Stimulated activated naive CD8-positive, alpha-beta T cell treated with anti-CD3 and anti-CD28 coated beads, Interleukin-15, amount 100 ng/mL, for 72 hours (primary cell): ENCODE measurements at places on chromosomes 5 and 9.

DNA sequence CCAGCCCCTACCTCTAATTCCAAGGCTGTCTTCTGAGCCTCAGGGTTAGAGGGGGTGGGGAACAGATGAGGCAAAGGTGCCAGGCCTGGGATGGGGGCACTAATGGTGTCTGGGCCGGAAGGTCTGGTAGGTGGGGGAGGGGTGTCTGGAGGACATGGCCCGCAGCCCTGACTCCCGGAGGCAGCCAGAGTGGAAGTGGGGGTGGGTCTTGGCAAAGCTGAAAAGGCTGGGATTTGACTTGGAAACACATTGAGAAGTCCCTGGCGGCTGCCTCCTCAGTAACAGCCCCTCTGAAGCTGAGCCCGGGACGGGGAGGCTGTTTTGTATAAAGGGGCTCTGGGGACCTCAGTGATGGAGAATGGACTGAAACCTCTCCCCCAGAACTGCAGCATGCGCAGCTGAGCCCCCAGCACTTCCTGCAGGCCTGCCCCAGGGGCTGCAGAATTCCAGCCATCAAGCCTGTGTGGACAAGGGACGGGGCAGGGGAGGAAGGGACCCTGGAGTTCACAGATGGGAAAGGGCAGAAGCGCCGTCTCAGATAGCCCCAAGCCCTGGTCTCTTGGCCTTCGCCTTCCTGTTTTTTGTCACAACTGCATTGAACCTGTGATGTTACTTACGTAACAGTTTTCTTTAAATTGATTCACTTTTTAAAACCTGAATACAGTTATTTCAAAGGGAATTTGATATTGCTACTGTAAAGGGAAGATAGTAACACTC, 49.3 kb upstream of the SYNPO start:
- DNase-seq, result no peak

DNA sequence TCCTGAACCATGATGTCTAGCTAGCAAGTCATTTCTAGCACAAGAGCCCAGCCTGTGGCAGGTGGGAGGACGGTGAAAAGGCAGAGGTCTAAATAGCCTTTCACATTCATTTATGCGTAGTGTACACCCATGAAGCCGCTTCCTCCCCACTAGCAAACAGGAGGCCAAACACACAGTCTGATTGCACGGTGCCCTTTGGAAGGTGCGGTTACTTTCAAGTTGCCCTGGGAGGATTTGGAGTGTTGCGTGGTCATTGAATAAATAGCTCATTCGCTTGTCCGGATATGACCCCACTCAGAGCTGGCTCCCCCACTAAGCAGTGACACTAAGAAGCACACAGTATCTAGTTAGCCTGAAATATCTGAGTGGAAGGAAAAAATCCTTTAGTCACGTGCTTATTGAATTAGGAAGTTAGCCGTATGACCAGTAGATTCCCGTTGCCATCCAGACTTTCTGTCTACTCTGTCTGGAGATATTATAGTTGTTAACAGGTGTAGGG, 664 bp upstream of the ARSB start:
- DNase-seq, result peak; percentile 80

- no peak for DNase-seq
Observed at GRCh38 chr5:151085517-151086041, 4.7 kb upstream of the TNIP1 start.

- no peak for DNase-seq
Observed at GRCh38 chr9:11749396-11749795, 943.8 kb upstream of the TYRP1 start.

DNA sequence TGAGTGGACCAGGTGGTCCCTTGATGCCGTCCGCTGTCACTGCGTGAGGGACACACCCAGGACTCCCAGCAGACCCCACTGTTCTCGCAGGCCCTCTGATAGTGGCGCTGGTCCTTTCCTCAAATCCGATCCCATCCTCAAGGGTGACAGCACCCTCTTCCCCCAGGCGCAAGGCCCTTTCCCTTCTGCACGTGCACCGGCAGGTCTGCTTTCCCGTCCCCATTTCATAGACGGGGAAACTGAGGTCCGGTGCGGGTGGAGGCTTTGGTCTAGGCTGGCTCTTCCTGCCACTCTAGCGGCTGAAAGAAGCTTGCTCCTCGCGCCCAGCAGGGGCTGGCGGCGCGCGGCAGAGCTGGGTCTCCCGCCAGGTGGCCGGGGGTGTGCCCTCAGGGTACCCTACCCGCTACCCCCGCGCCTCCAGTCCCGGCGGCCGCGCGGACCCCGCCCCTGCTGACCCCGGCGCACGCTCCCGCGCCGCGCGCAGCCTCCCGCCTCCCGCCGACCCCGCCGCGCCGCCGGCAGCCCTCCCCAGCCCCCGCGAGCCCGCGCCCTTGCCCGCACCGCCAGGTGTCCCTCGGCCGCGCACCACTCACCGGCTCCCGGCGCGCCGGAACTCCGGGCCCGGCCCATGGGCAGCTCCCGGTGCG, 453 bp downstream of the RASGEF1C start:
- DNase-seq, result no peak

GRCh38 chr5:1787472-1788047, 12.1 kb downstream of the MRPL36 start:
- DNase-seq, result no peak

DNA sequence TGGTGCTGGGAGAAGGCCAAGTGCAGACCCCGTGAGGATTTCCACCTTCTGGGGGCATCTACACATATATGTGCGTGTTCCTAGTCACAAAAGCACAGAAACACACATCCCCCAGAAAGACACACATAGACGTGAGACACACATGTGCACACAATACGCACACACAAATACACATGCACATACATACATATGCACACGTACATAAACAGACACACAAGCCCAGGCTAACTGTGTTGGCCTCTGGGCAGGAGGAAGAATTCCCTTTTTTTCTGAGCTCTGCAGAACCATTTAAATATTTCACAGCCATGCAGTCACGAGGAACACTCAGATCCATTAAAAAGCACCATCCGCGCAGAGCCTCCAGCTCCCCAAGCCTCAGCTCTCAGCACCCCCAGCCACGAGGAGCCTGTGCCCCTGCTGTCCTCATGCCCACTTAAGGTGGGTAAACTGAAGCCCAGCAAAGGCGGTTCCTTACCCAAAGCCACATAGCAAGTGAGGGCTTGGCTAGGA, 5.3 kb downstream of the NINJ1 start:
- no peak for DNase-seq

DNA sequence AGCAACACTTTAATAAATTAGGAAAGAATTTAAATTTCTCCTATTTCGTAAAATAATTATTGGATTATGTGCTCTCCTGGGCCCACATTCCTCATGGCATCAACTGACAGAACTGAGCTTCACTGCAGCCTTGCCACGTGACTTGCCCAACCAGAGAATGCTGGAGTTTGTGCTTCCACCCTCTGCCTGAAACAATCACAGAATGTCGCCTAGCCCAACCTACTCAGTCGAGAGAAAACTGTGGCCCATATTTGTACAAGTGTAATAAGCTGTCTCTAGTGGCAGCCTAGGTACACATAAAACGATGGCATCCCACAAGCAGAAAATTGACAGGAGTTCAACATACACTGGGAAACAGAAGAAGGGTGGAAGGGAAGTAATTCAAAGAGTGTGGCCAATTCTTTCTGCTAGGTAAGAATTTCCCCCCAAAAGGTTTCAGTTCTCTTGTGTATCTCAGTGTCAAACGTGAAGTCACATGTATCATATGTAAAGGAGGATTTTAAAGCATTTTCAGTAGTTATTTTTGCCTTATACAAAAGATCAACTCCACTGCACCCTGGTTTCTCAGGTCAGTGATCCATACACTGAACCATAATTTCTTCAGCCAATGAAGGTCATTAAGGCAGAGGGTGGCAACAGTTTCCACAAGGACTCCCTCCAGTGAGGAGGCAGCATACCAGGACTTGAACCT, 41.7 kb downstream of the ZNF608 start:
- DNase-seq, result no peak

- DNase-seq, result no peak
Observed at GRCh38 chr5:148523139-148523538, 131.2 kb downstream of the HTR4 start.

DNA sequence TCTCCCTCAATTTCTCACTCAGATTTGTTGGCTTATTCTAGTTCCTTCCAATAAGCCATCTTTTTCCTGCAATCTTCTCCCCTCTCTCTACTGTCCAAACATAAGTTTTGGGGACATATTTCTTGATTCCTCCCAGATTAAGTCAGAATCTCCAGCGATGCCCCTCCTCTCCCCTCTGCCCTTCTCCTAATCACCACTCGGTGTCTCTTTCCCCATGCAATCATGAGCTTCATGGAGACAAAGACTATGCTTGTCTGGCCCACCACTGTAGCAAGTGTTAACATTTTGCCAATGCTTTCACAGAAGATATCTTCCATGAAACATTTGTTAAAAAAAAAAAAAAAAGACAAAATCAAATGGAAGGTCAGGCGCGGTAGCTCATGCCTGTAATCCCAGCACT, 42.4 kb downstream of the PDE6A start:
- DNase-seq, result no peak

DNA sequence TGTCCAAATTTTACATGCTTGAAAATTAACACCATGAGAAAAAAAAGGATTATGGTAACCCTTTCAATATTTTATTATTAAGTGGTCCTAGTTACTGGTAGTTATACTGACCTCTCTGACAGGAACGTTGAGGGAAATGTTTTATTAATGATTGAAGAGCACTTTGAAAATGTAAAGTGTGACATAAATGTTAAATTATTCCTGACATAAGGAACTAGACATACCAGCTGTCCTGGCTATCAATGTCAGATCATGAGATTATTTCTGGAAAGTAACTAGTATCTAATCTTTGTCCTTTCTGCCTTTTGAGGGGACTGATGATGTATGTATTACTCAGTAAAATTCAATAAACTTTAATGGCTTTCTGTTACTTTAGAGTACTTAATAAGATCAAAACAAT, 1538.5 kb upstream of the CDH6 start:
- no peak for DNase-seq

DNA sequence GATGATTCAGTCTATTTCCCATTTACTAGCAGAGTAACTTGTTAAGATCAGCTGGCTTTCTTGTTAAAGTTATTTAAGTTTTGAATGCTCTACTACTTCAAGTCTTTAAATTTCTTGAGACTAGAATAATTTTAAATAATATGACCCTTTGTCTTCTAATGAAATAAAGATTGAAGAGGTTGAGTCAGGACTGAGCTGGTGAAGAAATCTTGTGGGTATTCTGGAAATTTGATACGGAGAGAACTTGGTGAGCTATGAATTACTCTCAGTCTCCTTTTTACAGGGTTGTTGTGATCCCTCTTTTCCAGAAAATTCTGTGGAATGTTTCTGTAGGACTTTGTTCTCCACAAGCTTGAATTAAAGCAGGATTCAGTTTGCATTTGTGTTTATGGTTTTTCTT, 29.3 kb downstream of the RNF20 start:
- DNase-seq, result no peak

GRCh38 chr9:137550231-137550621, at the start of gene PNPLA7:
Gene PNPLA7, minus strand, starts transcription at chr9:137550402. Its CDS starts 205 bp downstream, at chr9:137550197.
- DNase-seq, result peak; percentile 34

- no peak for DNase-seq
Observed at GRCh38 chr5:74408150-74409043, 232.1 kb downstream of the ENC1 start.

GRCh38 chr5:79488058-79488457, 25.9 kb downstream of the HOMER1 start:
- DNase-seq, result no peak

DNA sequence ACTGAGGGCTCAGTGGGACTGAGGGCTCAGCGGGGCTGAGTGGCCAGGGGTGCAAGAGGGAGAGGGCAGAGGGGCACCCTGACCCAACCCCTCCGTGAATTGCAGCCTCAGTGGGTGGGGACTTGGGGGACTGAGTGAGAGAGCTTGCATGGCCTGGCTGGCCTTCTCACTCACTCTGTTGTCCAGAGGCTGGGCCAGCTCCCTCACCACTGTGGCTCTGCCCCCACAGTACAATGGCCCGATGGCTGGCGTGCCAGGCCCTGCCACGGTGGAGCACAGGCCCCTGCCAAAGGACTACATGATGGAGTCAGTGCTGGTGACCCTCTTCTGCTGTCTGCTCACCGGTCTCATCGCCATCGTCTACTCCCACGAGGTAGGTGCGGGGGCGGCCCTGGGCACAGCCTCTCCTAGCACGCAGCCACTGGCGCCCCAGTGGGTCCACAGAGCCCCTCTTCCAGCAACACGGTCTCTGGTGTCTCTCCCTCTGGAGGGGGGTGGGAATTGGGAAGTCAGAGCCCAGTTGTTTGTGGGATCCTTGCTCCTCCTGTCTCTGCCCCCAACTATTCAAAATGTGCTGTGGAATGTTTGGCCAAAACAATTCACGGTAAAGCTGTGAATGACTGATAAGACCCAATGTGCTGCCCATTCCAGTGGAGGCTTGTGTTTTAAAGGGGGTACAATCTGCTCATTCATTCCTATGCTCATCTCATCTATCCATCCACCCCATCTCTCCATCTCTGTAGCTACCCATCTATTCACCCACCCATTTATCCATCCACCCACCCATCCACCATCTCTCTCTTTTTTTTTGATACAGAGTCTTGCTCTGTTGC, 10.7 kb downstream of the PRRT1B start:
- DNase-seq, result no peak

DNA sequence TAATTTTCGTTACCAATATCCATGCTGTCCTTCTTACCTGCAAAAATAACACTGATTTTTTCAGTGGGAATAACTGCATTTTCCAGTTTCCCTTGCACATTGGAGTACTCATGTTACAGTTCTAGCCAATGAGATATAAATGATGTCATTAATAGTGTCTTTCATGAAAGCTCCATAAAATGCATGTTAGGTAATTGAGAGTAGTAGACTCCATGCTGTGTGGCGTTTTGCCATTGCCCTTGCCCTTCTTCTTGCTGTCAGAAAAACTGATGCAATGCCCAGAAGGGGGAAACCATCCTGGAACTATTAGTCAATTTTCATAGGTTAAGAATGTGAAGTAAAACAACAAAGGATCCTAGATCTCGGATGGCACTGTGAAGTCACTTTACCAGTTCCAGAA, 1765.3 kb downstream of the EFNA5 start:
- DNase-seq, result no peak

- DNase-seq, result no peak
Observed at GRCh38 chr5:150446583-150446982, 3.0 kb downstream of the RPS14 start.

DNA sequence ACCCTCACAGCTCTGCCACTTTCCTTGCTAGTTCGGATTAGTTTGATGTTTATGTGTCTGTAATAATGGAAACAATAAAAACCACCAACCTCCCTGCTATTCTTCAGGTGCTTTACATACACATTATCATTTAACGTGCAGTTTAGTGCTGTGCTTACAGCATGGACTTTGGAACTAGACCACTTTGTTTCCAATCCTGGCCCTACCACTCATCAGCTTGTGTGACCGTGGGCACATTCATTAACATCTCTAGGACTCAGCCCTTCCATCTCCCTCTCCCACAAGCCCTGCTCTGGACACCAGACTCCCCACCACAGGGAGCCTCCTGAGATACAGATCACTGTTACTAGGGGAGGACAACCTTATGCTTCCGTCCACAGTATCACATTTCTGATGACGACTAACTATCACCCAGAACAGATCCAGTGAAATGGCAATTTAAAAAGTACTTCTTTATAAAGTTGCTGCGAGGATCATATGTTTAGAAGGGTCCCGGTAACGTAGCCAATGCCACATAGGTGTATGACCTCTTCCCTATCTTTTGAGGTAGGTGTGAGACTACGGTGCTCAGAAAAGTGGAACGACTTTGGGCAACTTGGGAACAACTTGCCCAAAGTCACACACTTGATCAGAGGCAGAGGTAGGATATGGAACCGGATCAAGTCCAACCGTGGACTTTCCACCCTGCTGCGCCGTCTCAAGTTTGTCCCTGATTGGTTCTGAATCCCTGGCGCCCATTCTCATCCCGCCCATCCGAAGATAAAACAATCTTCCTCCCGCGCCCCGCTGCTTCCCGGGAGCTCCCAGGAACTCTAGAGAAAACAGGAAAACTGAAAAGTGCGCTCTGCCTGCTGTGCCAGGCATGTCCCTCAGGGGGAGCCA, 132.4 kb upstream of the NIPBL start:
- no peak for DNase-seq
